Left lobe of liver (tissue), 2 donors: ENCODE measurements at places on chromosomes 1 and 21.

DNA sequence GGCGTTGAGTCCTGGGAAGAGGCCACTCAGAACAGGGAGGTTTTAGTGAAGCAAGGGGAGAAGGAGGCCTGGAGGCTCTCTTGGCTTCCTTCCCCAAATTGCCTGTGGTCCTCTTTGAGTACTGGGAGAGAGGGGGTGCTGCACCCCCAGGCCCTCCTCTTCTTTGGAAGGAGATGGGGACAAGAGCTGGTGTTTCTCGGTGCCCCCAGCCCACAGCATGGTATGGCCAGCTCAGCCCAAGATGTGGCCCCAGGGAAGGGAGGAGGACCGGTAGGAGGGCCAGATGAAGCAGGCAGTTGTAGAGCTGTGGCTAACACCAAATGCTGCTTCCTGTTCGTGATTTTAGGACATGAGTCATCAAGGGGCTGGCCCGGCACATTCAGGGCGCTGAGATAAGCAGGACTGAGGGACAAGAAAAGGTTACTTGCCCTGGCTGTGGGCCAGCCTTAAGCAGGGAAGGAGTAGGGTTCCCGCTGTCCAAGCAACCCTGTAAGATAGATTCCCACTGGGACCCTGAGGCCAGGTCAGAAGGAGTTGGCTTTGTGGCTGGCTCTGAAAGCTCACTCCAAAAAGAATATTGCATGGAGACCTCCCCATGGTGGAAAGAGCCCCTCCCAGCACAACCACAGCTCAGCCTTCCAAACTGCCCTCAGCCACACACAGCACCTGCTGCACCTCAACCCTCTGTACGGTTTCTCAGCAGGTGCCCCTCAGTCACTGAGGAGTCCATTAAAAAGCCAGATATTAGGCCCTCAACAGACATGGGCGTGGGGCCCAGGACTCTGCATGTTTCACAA, 4.9 kb upstream of the TNFRSF1B start:
- DNase-seq, result peak; percentile 77

DNA sequence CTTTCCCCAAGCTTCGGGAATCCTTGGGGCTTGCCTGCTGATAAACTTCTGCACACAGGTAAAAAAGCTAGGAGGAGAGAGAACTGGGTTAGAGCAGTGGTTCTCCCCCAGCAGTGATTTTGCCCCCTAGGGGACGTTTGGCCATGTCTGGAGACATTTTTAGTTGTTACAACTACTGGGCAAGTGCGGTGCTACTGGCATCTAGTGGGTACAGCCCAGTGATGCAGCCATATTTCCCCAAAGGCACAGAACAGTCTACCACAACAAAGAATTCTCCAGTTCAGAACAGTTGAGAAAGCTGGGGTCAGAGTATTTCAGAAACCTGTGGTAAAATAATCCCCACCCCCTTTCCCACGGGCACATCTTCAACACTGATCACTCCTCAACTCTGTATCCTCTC, 41.3 kb downstream of the LRRC71 start:
- DNase-seq, result no peak

DNA sequence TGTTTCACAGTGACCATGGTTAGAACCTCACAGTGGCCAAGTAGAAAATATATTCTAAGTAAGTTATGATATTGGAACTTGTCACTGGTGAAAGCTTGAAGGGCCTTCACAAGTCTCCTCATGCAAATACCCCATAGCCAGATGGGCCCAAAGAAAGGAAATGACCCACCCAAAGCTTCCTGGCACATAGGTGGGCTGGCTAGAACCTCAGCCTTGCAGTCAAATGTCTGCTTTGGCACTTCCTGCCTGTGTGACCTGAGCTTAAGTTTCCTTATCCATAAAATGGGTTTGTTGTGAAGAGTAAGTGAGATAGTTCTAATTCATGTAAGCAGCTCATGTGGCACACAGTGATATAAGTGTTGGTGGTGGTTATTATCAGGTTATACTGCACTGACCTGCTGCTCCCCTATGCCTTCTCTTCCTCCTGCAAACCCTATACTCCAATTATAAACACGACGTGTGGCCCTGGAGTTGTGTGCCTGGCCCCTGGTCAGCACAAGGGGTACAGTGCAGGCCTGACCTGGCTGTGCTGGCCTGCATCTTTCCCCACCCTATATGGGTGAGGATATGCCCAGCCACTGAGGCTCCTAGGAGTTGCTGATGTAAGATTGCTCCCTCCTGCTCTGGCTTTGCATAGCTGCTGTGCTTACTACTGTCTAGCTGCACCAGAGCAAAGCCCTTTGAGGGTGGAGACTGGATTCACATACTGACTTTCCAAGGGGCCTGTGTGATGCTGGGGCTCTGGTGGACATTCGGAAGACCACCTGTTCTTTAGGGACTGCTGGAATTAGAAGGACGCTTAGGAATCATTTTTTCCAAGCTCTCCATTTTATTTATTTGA, 4.7 kb upstream of the SLFNL1 start:
- no peak for DNase-seq

- DNase-seq, result no peak
Measured at GRCh38 chr1:202069662-202070061, 53.1 kb upstream of the GPR37L1 start.
